Muscle of arm (tissue), 14 donors: ENCODE measurements at places on chromosomes 11 and 22. TPM values are rescaled to one million over a fixed set of nuclear protein-coding genes. Genes with fewer than 3 reads are reported as not detected.
A peak's percentile ranks its signal among the peaks of the same experiment; 100 is the strongest.

- DNase-seq: no peak
These were observed 2.4 kb upstream of the THRSP start for GRCh38 chr11:78061088-78061920.

DNA sequence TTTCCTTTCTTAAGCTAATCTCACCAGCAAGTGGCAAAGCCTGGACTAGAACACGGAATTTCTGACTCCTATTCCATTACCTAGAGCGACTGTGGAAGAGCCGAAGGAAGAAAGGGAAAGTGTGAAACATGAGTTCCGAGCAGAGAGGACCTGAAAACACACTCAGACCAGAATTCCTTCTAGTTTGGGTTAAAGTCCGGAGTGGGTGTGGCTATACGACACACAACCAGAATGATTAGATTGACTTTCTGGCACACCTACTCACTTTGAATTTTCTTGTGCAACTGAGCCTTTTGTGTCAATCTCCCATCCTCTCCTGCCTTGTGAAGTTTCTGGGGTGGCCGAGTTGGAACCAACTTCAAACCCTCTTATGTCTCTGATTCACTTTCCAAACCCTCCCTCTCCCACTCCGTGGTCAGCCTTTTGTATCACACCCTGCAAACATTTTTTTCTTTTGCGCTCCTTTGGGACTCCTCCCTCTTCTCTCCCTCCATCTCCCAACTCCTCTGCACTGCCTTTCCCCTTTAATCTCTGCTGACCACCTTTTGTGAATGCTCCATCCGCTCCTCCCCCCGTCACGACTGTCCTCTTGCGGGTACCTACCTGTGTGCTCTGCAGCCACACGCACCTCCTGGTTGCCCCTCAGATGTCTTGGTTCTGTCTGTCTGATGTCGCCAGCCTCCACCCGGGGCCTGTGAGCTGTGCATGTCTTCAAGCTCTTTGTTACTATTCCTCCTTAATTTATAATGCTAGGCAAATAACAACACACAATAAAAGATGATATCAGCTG, 86.3 kb upstream of the BLID start:
- DNase-seq: peak; percentile 66

DNA sequence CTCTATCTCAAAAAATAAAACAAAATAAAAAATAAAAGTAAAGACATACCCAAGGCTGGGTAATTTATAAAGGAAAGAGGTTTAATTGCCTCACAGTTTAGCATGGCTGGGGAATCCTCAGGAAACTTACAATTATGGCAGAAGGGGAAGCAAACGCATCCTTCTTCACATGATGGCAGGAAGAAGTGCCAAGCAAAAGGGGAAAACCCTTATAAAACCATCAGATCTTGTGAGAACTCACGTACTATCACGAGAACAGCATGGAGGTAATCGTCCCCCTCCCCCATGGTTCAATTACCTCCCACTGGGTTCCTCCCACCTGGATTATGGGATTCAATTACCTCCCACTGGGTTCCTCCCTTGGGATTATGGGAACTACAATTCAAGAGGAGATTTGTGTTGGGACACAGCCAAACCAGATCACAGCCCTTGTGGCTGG, 8.3 kb upstream of the SSTR3 start:
- DNase-seq: no peak

GRCh38 chr11:2702771-2703362, 3.1 kb upstream of the KCNQ1OT1 start:
- DNase-seq: no peak

DNA sequence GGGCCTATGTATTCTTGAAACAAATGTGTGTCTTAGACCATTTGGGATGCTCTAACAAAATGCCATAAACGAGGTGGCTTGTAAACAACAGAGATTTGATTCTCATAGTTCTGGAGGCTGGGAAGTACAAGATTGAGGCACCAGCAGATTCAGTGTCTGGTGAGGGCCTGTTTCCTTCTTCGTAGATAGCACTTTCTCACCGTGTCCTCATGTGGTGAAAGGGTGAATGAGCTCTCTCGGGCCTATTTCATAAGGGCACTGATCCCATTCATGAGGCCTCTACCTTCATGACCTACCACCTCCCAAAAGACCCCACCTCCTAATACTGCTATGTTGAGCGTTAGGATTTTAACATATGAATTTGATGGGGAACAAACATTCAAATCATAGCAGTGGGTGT, 6.4 kb upstream of the NNMT start:
- no peak for DNase-seq

DNA sequence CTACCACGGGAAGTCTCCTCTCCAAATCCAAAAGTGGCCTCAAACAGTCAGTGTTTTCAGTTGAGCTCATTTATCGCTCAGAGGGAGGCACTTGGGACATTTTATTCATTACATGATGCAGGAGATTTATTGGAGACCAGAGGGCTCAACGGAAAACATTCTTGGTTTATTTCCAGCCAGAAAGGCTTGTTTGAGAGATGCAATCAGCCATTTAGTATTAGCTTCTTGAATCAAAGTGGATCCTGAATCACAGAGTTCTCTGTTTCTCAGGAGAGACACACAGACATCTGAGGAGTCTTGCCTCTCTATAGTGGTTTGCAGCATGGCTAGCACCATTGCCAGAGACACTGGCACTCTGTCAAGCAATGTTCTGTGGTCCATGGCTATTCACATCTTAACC, 31.5 kb downstream of the CD44 start:
- peak; percentile 72 for DNase-seq

DNA sequence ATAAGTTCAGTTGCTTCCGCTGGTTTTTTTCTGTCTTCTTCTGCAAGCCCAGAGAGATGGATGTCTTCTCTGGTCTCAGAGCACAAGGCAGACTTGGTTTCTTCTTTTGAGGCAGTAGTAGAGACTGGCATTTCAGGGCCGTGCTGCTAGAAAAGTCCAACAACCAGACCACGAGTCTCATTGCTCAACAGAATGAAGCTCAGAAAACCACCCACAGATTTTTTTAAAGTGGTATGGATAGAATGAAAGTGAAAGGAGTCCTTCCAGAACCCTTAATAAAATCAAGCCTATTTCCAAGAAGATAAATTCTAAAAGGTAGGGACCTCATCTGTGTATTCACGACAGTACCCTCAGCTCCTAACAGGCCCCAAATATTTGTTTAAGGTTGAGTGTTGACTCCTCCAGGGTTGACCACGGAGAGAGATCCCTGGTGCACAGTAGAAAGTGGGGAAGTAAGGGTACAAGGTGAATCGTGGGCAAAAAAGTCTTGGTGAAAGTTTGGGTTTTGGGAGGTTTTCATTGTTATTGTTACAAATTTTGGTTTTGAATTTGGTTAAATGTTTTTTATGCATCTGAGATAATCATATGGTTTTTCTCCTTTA, 43.6 kb upstream of the DDX6 start:
- no peak for DNase-seq

DNA sequence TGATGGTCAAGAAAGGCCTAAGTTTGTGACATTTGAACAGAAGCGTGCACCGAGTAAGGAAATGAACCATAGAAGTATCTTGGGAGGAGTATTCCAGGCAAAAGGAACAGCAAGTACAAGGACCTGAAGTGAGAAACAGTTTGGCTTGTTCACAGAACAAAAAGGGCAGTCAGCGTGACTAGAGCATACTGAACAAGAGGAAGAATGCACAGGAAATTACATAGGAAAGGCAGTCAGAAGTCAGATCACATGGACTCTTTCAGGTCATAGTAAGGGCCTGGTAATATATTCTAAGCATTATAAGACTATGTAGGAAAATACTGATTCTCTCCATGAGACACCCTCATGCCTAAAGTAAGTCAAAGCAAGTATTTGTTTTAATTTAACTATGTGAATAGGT, 52.3 kb upstream of the GAB2 start:
- DNase-seq: no peak

DNA sequence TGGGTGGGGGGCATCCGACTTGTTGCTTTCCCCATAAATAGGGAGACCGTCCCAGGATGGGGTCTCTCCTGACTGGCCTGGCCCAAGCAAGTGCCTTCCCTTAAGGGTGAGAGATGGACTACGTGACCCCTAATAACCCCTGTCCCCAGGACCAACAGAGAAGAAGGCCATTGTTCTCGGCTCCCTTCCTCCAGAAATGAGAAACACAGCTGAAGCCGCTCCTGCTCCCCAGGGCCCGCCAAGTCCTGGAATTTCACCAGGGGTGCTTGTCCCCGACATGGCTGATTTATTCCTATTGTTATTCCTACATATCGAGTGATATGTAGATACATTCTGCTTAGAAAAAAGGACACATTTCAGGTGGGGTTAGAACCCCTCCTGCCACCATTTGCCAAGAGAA, 100.8 kb downstream of the TP53I11 start:
- DNase-seq: no peak

GRCh38 chr11:12841946-12842630, 167.0 kb upstream of the RASSF10 start:
- DNase-seq: peak; percentile 71

- DNase-seq: no peak
These were observed 5.4 kb downstream of the C11orf96 start for GRCh38 chr11:43947815-43948214.

- no peak for DNase-seq
These were observed 1.2 kb upstream of the TBC1D10A start for GRCh38 chr22:30327864-30328345.

DNA sequence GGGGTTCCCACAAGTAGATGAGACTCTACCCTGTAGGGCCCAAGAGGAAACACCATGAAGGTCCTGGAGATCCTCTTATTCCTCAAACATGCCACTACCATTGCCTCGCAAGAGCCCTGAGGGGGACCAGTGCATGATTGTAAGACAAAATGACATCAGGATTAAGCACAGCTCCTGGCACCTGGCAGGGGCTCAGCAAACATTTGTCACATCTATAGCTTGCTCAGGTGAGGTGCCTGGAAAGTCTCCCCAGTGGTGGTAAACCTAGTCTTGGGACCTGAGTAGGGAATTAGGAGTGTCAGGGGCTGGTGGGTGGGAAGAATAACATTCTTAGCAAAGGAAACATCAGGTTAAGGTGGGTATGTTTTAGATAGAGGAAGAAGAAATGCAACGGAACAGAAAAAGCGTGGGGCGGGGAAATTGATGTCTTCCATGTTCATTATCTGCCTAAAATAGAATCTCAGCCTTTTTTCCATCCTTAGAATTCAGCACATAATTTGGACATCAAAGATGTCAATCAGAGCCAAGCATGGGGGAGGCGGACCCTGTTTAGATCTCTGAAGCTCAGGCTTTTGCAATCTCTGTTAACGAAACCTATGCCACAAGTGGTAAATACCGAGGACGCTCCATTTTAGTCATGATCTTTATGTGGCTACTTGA, 924 bp downstream of the YPEL1 start:
- DNase-seq: no peak

GRCh38 chr22:46563381-46564083, 26.1 kb upstream of the CELSR1 start:
- peak; percentile 64 for DNase-seq

DNA sequence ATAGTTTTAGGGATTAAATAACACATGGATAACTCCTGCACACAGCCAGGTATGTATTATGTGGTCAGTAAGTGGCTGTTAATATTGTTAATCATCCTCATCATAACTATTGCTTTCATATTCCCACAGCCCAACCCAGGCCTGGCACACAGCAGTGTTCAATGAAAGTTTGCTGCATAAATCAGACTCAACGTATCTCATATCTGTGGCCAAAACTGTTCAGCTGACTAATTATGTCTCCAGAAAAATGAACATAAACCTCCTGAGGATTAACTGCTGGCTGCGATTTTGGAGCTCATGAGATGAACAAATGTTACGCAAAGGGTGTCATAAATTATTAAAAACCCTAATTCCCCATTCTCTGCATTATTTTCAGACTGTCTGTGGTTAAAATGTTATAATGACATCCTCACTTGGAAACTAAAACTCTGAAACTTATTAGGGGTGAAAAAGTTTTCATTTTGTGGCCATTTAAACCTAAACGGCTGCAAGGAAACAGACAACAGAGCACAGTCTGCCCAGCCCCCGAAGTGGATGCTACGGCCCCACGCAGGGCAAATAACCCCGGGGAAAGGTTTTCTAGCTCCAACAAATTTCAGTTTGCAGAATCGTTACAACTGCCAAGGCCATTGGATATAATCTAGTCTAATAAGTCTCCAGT, 17.3 kb downstream of the ABCC8 start:
- peak; percentile 26 for DNase-seq

GRCh38 chr22:26045051-26045450, 124.2 kb upstream of the SEZ6L start:
- DNase-seq: no peak

GRCh38 chr22:25795478-25795877, 53.5 kb downstream of the MYO18B start:
- DNase-seq: no peak

DNA sequence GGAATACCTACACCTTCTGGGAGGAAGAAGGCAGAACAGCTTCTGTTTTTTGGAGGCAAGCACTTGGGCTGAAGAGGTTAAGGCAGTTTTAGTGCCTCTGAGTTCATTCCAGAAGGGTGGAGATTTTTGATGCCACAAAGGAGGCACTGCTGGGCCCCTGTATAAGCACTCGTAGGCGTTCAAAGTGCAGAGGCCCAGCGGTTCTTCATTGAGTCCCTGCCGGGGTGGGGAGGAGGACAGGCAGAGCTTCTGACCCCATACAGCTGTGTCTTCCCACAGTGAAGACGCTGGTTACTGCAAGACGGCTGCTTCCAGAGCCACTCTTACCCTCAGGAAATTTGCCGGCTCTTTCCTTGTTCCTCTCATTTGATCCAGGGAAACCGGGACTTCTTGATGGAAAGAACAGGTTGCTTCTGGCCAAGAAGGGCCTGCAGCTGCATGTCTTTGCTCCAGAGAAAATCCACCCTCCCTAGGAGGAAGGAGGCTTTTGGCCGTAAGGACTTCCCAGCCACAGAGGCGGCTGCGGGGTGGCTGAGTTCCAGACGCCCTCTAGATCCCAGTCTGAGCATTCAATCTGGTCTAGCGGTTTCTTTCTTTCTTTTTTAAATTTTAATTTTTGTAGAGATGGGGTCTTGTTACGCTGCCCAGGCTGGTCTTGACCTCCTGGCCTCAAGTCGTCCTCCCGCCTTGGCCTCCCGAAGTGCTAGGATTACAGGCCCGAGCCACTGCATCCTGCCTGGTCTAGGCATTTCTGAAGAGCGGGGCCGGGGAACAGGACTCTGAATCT, 9.4 kb downstream of the ADAMTS15 start:
- DNase-seq: no peak

DNA sequence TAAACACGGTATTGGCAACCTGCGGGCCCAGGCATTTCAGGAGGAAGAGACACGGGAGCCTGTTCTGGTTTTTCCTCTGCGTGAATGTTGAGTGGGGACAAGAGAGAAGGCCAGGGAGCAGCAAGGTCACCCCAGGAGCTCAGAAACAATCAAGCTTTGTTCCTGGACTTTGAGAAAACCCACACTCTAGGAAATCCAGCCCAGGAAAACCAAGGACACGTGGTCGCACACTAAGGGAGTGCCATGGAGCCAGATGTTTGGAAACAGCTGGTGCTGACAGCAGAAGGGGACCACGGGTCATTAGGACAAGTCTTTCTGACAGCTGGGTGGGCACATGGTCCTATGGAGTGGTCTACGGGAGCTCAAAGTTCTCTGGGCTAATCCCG, 44.1 kb downstream of the MYH9 start:
- DNase-seq: no peak

GRCh38 chr11:69074375-69075140, 25.8 kb downstream of the TPCN2 start:
- DNase-seq: no peak

- no peak for DNase-seq
These were observed 11.1 kb upstream of the PHLDA2 start for GRCh38 chr11:2940147-2940920.

GRCh38 chr11:3166268-3167142, 1.4 kb upstream of the OSBPL5 start:
- DNase-seq: no peak

The OR10D3 gene
- not detected for polyA plus RNA-seq

The CAPN5 gene
- 11.2 TPM for polyA plus RNA-seq

The YPEL1 gene
- polyA plus RNA-seq: 12.7 TPM

The TMEM41B gene
- 14.9 TPM for polyA plus RNA-seq

The P2RX6 gene
- 8.9 TPM for polyA plus RNA-seq

The OR10G4 gene
- not detected for polyA plus RNA-seq

The RIMBP3C gene
- 0.10 TPM for polyA plus RNA-seq

The TP53I11 gene
- polyA plus RNA-seq: 42.5 TPM
